ENCODE measurements at places on chromosomes 13 and 19.

DNA sequence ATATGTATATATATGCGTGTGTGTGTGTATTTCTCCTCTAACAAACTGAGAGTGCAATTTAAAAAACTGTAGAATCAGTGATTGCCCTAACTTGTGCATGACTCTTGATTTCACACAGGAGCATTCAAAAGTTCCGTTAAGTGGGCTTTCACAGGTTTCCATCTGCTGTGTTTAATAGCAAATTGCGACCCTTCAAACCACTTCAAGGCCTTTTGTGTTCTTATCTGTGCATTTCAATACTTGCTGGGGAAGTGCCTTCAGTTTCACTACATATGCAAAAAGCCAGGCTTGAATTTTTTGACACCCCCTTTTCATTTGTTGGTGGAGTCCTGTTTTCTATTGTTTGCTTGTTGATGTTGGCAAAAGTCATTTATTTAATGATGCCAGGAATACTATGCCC, 158.0 kb downstream of the TM9SF2 start:
- peak; percentile 74 for DNase-seq

- DNase-seq, result no peak
Measured at GRCh38 chr13:95745752-95746151, 68.8 kb downstream of the DNAJC3 start.

DNA sequence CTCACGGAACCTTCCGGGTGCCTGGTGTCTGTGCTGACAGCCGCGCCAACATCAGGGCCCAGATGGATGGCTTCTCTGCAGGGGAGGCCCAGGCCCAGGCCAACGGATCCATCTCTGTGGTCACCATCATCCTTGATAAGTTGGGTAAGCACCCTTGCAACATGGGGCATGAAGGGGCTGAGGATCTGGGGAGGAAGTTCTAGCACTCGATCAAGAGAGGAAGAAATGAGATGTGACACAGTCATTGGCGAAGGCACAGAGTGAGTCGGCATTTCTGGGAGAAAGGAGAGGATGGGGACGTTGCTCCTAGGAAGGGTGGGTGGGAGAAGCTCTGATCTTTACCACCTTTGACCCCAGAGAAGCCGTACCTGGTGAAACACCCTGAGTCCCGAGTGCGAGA, 4.4 kb downstream of the CILP2 start:
- no peak for DNase-seq

GRCh38 chr19:3413796-3414327, 47.5 kb downstream of the NFIC start:
- DNase-seq, result no peak

DNA sequence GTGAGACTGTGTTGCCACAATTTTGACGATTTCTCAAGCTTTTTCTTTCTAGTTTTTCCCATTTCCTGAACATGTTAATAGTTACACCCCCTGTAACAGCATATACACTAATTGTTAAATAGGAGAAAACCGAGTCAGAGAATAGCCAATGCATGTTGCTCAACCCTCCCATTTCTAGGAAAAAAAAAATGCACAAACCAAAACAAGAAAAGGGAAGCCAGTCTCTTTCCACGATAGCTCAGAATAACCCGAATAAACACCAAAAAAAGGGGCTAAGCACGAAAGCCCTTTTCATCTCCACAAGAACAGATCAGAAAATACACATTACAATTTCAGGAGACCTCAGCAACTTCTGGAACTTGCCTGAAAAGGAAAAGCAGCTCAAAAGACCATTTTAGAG, 16.3 kb downstream of the LATS2 start:
- DNase-seq, result no peak

- no peak for DNase-seq
Measured at GRCh38 chr19:35828692-35829301, 16.2 kb upstream of the PRODH2 start.

DNA sequence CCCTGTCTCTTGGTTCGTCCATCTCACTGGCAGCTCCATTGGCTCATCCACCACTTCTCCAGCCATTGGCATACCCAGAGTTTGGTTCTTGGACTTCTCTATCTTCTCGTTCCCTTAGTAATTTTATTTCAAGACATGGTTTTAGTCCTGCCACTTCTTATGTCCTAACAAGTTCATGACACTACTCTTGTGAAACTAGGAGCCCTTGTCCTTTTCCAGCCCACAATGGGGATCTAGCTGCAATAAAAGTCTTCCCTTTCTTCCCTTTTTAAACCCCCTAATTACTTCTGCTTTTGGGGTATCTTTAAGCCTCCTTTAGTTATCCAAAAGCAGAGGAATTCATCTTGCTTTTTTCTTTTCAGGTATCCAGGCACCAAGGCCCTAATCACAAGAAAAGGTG, 2.9 kb upstream of the RCBTB2 start:
- no peak for DNase-seq

- no peak for DNase-seq
Measured at GRCh38 chr13:50788551-50789210, 54.8 kb downstream of the DLEU7 start.

GRCh38 chr13:111210544-111211469, 95.7 kb downstream of the ARHGEF7 start:
- no peak for DNase-seq

DNA sequence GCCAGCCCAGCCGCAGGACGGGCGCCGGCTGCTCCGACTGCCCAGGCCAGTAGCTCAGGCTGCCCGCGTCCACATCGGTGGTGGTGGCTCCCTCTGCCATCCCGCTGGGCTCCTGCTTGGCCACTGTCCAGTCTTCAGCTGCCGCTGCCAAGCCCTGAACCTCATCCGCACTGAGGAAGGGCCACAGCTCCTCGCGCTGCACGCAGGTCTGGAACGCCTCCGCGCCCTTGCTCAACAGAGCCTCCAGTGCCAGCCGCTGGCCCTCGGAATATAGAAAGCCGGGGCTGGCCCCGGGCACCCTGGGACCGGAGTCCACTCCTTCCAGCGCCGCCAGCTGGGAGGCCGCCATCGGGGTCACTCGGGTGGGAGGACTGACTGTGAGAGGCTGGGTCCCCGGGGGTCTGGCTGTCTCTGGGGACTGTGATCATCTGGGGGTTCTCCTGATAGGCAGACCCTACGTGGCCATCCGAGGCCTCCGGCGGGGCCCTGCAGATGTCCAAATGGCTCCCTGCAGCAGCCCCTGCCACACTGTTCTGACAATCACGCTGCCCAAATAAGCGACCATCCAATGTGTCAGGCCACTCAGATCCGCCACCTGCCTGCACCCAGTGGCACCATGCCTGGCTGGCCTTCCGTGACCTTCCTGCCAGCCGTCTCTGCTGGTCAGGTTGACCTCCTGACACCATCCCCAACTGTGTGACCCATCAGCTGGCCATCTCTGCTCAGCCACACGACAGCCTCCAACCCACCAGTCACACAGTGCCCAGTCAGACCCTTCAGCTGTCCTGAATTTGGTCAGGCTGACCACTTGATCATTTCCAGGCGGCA, 1.6 kb downstream of the FAM83E start:
- DNase-seq, result no peak

DNA sequence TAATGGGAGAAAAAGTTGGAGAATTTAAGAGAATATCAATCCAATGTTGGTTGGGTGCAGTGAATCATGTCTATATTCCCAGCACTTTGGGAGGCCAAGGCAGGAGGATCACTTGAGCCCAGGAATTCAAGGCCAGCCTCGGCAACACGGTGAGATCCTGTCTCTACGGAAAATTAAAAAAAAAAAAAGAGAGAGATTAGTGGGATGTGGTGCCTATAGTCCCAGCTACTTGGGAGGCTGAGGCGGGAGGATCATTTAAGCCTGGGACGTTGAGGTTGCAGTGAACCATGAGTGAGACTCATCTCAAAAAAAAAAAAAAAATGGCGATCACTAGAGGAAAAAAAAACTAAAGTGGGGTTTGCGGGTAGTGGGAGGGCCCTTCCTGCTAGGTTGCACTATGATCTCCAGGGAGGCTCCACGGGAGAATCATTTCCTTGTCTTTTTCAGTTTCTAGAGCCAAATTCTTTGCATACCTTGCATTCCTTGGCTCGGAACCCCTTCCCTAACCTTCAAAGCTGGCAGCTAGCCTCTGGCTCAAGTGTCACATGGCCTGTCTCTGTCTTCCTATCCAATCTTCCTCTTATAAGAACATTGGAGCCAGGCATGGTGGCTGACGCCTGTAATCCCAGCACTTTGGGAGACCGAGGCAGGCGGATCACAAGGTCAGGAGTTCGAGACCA, 5.8 kb upstream of the ERCC2 start:
- DNase-seq, result no peak

DNA sequence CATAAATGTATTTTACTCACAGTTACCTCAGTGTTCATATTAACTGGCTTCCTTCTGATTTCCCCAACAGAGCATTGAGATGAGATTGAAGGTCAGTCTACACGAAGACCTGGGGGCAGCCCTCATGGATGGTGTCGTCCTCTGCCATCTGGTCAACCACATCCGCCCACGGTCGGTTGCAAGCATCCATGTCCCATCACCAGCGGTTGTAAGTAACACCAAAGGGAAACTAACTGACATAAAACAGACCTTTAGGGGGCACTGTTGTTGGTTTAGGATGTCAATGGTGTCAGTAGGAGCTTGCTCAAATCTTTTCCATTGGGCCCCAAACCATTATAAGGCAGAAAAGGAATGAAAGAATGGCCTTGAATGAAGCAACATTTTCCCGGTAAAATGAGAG, 68.2 kb downstream of the ESD start:
- no peak for DNase-seq

GRCh38 chr13:110392510-110393240, 85.6 kb downstream of the COL4A2 start:
- DNase-seq, result no peak

GRCh38 chr19:2306281-2306806, 1.6 kb downstream of the LINGO3 start:
- DNase-seq, result no peak

DNA sequence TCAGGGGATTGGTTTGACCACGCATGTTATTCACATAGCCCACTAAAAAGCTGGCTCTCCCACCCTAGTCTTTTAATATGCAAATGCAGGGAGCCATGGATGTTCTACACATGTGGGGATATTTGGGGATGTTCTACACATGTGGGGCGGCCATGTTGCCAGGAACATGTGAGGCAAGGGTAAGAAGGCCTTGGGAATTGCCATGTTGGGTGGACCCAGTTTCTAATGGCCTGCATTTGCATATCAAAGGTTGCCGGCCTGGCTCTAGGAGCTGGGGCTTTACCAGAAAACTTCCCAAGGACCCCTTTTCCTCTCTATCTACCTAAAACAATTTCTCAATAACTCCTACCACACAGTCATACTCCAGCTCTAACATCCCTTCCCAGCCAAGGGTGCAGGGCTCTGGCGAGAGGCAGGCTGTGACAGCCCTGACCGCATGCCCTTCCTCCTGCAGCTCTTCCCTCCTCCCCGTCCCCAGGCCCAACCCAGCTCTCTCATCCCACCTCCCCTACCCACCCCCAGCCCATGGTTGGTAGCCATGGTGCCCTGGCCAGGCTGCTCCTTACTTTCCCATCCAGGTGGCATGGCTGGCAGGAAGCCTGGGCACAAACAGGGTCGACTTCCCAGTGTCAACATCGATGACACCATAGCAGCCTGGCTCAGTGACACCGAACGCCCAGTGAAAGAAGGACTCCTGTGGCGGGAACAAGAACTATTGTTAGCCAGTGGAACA, 11.0 kb downstream of the PEPD start:
- peak; percentile 60 for DNase-seq

GRCh38 chr19:7505682-7506384, 10.1 kb upstream of the ZNF358 start:
- no peak for DNase-seq

- no peak for DNase-seq
Measured at GRCh38 chr13:24683351-24683750, 3.1 kb downstream of the ATP12A start.

- DNase-seq, result peak; percentile 69
Measured at GRCh38 chr13:51912091-51912490, 50.3 kb downstream of the CCDC70 start.

- peak; percentile 97 for DNase-seq
Measured at GRCh38 chr19:38930776-38931520, at the start of gene MRPS12. Gene MRPS12 (plus strand): TSS chr19:38930944. CDS start chr19:38931295, 351 bp downstream.

DNA sequence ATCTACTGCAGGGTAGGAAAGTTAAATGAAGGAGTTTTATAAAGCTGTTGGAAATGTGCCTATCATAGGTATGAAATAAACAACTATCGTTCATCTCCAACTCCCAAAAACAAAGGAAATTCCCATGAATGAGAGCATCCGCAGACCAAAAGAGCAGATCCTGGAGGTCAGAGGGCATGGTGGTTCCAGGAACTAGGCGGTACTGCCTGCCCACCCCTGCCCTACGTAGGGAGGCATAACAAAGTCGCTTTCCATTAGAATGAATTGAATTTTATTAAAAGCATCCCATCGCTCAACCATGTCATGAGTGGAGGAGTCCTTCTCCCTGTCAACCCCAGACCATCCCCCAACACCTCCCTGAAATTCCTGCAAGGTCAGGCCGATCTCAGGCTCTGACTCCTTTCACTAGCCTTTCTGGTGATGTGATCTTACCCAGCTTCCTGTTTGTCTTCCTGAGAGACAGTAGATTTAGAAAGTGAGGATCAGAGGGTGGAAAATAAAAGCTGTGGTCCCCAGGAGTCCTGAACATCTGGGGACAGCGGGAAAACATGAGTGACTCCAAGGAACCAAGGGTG, at the start of gene CLEC4M:
Gene CLEC4M (plus strand): TSS at position 525 of the 575 bp plus-strand sequence. CDS start 24 bp downstream, at position 549.
- DNase-seq, result no peak

DNA sequence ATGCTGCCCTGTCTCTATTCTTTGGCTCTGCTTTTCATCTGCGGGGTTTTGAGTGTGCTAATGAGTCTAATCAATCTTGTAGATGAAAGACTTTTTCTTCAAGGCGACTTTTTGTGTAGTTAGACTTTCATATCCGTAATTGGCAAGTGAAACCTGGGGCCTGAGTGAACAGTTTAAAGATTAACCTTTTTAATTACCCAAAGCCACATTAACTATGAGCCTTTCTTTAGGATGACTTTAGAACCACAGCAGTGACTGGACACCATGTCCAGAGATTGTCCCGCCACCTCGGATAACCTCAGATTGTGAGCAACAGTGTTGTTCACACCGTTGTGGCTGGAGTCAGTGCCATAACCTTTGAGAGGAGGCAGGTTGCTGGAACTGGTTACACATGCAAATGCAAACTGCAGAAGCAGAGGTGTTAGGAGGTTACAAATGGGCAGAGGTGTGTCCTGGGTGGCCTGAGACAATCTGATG, 58.7 kb downstream of the SIAH3 start:
- no peak for DNase-seq

DNA sequence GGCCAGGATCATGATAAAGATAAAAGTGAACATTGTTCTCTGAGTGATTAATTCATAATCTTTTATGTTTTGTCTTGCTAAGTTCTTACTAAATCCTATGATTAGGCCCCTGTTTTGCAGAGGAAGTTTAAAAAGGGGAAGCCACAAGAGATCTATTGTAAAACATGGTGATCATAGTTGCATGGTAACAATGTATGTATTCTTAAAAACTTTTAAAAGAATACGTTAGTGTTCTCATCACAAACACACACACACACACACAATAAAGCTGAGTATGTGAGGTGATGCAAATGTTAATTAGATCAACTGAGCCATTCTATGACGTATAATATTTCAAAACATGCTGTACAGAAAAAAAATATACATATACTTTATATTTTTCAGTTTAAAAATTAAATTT, 51.2 kb downstream of the MBD3L2B start:
- no peak for DNase-seq

GRCh38 chr13:75715601-75716523, 79.7 kb downstream of the LMO7 start:
- no peak for DNase-seq
